Testis (tissue), 5 donors: ENCODE measurements at places on chromosomes 5 and 9. TPM values are rescaled to one million over a fixed set of nuclear protein-coding genes. Genes with fewer than 3 reads are reported as not detected.

- H3K27me3 ChIP-seq = no peaks in the 10 kb centered on the region
- H3K27ac ChIP-seq = no peak overlapping the region
- DNase-seq = no peak
- no peaks in the 10 kb centered on the region for H3K4me1 ChIP-seq
- no peaks in the 10 kb centered on the region for H3K36me3 ChIP-seq
These were observed 92.1 kb upstream of the TAF11L2 start for GRCh38 chr5:17405976-17406375.

DNA sequence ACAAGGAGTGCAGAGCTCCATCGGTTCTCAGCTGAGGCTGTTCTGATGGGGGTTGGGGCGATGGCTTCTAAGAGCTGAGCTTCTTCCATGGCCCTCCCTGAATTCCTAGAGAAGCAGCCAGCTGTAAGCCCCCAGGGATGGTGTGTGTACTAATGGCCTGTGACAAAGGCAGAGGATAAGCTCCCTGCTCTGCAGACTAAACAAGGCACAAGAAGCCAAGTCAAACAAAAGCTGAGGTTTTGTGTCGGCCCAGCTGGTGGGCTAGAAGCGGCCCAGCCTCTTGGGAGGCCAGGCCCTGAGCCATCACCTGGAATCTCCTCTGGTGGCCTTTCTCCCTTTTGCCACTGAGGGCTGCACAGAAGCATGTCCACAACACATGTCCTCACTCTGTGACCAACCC, 75.0 kb upstream of the XPA start:
- H3K4me3 ChIP-seq = no peak overlapping the region
- no peaks in the 10 kb centered on the region for H3K4me1 ChIP-seq
- H3K27ac ChIP-seq = no peak overlapping the region
- no peak for DNase-seq
- H3K36me3 ChIP-seq = no peaks in the 10 kb centered on the region

DNA sequence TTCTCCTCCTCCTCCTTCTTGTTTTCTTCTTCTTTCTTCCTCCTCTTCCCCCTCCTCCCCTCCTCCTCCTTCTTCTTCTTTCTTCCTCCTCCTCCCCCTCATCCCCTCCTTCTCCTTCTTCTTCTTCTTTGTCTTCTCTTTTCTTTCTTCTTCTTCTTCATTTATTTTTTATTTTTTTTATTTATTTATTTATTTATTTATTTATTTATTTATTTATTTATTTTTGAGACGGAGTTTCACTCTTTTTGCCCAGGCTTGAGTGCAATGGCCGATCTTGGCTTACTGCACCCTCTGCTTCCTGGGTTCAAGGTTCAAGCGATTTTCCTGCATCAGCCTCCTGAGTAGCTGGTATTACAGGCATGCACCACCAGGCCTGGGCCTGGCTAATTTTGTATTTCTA, 1332.5 kb upstream of the CDH9 start:
- H3K4me3 ChIP-seq = no peak overlapping the region
- DNase-seq = no peak
- no peaks in the 10 kb centered on the region for H3K36me3 ChIP-seq
- no peaks in the 10 kb centered on the region for H3K27me3 ChIP-seq
- no peaks in the 10 kb centered on the region for H3K4me1 ChIP-seq

DNA sequence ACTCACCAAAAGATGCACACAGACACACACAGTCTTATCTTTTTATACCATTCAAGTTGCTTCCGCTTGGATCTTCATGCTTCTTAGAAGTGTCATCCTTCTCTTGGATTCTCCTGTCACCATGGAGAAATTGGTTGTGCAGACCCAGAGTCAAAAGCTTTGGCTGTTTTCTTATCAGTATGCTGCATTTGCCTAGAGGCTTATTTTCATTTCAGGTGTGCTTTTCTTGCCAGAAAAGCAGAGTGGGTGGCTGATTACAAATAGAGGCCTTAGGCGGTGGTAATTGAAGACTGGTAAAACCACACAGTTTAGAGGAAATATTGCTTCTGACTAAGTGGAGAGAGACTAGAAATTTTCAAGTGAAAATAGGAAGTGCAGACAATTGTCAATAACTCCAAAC, 70.2 kb upstream of the TLE4 start:
- H3K27me3 ChIP-seq = no peaks in the 10 kb centered on the region
- H3K27ac ChIP-seq = no peak overlapping the region
- H3K36me3 ChIP-seq = no peaks in the 10 kb centered on the region
- no peaks in the 10 kb centered on the region for H3K4me1 ChIP-seq
- no peak overlapping the region for H3K4me3 ChIP-seq

GRCh38 chr9:115883467-115884329, 269.9 kb upstream of the PAPPA start:
- no peaks in the 10 kb centered on the region for H3K27me3 ChIP-seq
- H3K27ac ChIP-seq = no peak overlapping the region
- H3K4me3 ChIP-seq = no peak overlapping the region
- peak; percentile 51 for DNase-seq

GRCh38 chr5:79575996-79576395, 36.2 kb upstream of the TENT2 start:
- no peak overlapping the region for H3K27ac ChIP-seq
- H3K4me3 ChIP-seq = no peak overlapping the region
- no peak for DNase-seq
- H3K36me3 ChIP-seq = no peaks in the 10 kb centered on the region
- H3K27me3 ChIP-seq = no peaks in the 10 kb centered on the region

DNA sequence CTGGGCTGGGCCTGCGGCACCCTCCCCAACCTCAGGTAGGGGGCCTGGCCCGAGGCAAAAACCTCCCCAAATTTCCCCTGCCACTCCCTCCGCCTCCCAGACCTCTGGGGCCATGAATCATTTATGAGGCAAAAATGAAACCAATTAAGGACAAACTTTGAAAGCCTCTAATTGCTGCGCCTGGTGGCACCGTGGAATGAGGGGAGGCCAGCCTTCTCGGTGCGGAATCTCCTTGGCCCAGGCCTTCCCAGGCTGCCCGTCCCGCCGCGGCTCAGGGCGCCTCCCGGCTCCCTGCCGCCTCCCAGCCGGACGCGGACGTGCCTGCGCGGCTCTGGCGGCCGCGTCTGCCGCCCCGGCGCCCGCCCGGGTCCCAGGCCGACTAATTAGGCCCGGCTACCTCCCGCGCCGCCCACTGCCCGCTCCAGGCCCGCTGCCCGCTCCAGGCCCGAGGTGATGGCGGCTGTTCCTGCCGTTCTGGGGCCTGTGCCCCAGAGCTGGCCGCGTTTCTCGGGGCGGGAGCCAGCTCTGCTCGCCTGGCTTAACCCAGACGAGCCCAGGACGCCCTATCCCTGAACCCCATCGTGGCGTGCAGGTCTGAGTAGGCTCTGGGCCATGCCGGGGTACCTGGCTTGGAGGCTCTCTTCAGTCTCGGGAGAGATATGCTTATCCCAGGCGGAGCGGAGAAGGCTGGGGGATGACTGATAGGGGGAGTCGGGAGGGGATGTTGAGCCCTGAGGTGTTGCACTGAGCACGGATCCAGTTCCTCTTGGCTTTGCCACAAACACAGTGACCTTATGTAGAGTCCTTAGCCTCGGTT, 20.1 kb downstream of the CXXC5 start:
- H3K27me3 ChIP-seq = no peaks in the 10 kb centered on the region
- DNase-seq = no peak
- H3K36me3 ChIP-seq = no peaks in the 10 kb centered on the region
- H3K4me3 ChIP-seq = peak overlapping the region; percentile 51
- H3K4me1 ChIP-seq = peaks cover 62% of the 10 kb centered on the region

GRCh38 chr5:165304193-165304827, 1798.9 kb downstream of the MAT2B start:
- no peak overlapping the region for H3K27ac ChIP-seq
- no peaks in the 10 kb centered on the region for H3K36me3 ChIP-seq
- no peak overlapping the region for H3K4me3 ChIP-seq
- DNase-seq = no peak
- H3K27me3 ChIP-seq = no peaks in the 10 kb centered on the region

- H3K4me3 ChIP-seq = no peak overlapping the region
- DNase-seq = no peak
- no peaks in the 10 kb centered on the region for H3K27me3 ChIP-seq
- H3K27ac ChIP-seq = no peak overlapping the region
- H3K36me3 ChIP-seq = no peaks in the 10 kb centered on the region
These were observed 183.9 kb downstream of the SLIT3 start for GRCh38 chr5:169116961-169117461.

GRCh38 chr9:80127920-80128319, 556.2 kb downstream of the TLE4 start:
- H3K27me3 ChIP-seq = no peaks in the 10 kb centered on the region
- H3K36me3 ChIP-seq = no peaks in the 10 kb centered on the region
- no peak overlapping the region for H3K4me3 ChIP-seq
- H3K27ac ChIP-seq = no peak overlapping the region

Gene SHISAL2B
- total RNA-seq = 1.0 TPM

Gene ZNF618
- 14.6 TPM for total RNA-seq

Gene DBH
- total RNA-seq = not detected

Gene SDHA
- total RNA-seq = 96.9 TPM

DNA sequence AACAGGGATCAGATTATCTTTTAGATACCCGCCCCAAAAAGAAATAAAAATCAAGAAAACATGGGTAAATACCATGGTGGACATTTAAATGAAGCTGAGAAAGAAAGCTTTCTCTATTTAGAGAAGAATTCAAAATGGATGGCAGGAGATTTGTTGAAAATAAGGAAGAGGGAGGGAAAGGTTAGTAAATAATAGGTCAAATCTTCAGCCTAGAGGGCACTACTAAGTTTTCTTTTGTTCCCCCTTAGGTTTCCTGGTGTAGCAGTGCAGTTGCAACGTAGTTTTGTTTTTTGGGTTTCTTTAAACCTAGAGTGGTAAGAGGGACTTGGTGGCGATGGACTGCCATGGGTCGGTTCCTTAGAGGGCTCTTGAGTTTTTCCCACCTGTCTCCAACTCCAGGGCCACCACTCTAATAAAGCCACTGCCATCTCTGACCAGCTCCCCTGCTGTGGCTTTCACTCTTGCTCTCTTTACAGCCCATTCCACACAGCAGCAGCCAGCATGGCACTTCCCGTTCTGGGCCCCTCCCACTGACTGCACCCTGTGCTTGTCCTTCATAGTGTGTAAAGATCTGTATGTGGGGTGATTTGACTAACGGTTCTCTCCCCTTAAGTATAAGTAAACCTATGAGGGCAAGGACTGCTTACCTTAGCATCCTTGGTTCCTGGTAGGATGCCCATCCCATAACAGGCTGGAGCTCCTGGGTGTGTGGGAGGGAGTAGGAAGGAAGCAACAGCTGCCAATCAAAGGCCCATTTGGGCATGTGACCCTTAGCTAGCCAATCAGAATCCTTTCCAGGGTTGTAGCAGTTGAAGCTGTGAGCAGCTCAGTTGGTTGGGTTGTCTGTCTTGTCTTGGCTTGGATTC, 118.3 kb downstream of the SLC1A3 start:
- DNase-seq = peak; percentile 61
- H3K27ac ChIP-seq = no peak overlapping the region
- no peaks in the 10 kb centered on the region for H3K4me1 ChIP-seq
- peak overlapping the region; percentile 3 for H3K4me3 ChIP-seq

- no peak overlapping the region for H3K27ac ChIP-seq
- H3K4me3 ChIP-seq = no peak overlapping the region
- no peaks in the 10 kb centered on the region for H3K4me1 ChIP-seq
- H3K36me3 ChIP-seq = no peaks in the 10 kb centered on the region
- H3K27me3 ChIP-seq = no peaks in the 10 kb centered on the region
These were observed 8.4 kb upstream of the SLC9A3 start for GRCh38 chr5:532521-533242.

- no peak for DNase-seq
- no peaks in the 10 kb centered on the region for H3K27me3 ChIP-seq
- peak overlapping the region; percentile 75 for H3K4me3 ChIP-seq
- peak overlapping the region; percentile 95 for H3K27ac ChIP-seq
- H3K4me1 ChIP-seq = no peaks in the 10 kb centered on the region
These were observed 1.8 kb downstream of the BNC2 start for GRCh38 chr9:16868701-16869100.
